AG10803 (cell line): ENCODE measurements at places on chromosomes 11 and 22.

DNA sequence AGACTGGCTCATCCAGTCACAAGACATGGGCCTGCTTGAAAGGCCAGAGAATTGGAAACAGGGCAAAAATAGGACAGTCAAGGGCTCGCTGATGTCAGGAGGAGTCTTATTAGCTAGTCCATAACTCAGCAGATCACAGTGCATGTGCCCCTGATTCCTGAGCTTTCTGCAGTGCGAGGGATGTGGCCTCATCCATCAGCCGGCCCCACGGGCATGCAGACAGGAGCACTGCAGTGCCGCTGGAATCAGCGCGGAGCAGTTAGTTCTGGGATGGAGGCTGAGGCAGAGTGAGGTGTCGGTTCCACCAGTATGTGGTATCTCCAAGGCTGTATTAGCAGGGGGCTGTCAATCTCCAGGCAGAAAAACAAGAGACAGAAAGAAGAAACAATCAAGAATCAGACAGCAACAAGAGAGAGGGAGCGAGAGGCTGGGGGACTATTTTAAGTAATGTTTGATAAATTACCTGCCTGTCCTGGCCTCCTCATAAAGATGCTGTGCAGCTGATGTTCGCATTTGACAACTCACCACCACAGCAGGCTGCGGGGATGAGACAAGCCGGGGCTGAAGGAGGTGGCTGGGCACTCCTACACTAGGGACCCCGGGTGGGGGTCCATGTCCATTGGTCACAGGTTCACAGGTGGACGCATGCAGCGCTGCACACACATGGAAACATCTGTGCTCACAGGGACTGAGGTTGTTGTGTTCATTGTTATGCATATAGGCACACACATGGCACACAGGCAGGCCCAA lies 167.2 kb downstream of the TRIM29 start:
- DNase-seq: no peak

- no peak for DNase-seq
These were observed 77.3 kb downstream of the PIWIL3 start for GRCh38 chr22:24697172-24697571.

DNA sequence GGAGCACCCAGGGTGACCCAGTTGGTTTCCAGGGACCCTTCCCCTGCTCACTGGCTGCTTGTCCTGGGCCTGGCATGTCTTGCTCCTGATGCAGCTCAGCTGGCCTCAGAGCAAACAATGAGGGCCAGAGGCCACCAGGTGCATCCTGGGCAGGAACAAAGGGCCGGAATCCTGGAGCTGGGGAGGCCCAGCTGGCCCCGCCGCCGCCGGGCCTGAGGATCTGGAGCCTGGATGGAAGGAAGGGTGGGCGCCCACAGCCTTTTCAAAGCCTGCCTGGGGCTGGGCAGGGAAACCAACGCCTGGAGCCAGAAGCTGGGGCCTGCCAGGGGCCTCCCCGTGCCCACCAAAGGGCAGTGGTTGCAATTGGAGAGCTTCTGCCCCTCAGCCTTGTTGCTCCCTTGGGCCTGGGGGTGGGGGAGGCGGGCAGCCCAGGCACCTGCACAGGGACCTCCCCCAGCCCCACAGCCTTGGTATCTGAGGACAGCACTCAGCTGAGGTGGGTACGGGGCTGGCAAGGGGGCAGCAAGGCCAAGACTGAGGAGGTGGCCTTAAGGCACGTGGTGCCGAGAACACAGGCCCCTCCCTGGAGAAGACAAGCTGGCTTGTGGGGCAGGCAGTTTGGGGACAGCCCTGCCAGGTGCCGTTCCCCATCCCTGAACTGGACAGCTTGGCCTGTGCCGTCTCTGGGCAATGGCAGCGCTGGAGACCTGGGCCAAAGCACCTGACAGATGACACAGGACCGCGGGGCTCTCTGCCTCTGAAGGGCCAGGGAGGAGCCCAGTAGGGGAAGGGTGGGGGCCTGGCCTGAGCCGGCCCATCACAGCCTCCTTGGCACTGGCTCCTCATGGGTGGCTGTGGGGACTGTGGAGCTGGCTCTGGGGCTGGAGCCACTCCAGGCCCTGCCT lies 7.1 kb upstream of the ADORA2A start:
- no peak for DNase-seq

GRCh38 chr11:75271730-75272129 lies 31.2 kb downstream of the TPBGL start:
- no peak for DNase-seq

DNA sequence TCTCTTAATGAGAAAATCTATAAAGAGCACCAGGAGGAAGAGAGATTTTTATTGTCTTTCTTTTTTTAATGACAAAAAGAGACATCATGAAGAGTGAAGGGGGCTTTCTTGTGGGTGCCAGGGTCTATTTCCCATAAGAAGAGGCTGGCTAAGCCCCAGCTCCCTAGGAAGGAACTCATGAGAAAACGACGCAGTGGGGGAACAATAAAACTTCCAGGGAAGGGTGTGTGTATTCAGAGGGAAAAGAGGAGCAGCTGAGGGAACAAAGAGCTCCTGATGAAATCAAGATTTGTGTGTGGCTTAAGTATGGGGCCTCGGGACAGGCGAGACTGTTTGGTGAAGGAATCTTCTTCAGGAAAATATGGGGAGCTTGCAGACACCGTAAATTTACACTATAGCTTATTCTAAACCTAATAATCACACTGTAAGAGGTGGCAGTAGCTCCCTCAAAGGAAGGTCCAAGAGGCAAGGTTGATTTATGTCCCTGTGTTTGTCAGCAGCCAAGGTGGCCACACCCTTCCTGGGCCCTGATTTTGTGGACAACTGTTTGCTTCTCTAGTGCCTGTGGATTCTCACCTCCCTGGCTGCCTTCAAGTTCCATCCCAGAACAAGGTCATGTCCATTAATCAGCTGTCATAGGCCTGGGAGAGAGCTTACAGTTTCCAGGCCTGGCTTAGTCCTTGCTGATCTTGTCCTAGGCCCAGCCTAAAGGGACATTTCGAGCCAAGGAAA lies 615.7 kb downstream of the INSC start:
- no peak for DNase-seq

GRCh38 chr11:45451766-45452440 lies 165.8 kb upstream of the SYT13 start:
- no peak for DNase-seq

GRCh38 chr11:17563231-17563646 lies 16.2 kb downstream of the OTOG start:
- DNase-seq: no peak

- no peak for DNase-seq
These were observed 2.5 kb downstream of the ARHGAP32 start for GRCh38 chr11:129189646-129190045.

DNA sequence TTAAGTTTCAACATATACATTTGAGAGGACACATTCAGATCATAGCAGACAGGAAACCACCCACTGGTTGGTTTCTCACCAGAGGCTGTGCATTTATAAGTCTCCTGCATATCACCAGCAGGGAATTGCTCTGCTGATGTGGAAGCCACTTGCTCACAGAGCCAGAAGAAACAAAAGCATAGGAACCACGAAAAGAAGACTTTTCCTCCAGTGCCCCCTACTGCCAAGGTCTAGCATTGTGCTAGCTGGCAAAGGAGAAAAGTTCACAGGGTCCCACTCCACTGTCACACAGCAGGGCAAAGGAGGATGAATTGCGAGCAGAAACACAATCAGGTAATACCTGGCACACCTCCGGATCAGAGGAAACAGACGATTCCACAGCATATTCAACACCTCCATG lies 28.9 kb upstream of the ISX start:
- DNase-seq: peak; percentile 14

DNA sequence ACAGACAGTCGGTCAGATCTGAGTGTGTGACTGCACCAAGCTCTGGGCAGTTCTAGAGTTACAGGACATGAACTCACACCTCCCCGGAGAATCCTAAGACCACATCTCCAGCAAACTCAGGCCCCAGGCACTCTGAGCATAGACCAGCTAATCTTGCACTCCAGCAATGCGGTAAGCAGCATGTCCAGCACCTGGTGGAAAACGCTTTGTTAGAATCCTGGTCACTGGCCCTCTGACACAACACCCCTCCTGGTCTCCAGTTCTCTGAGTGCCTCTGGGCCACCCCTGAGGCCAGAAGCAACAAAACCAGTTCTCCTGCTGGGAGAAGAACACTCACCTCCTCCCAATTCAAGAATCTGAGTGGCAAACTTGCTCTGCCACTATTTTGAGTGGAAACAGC lies 82.7 kb upstream of the TMEM45B start:
- no peak for DNase-seq

DNA sequence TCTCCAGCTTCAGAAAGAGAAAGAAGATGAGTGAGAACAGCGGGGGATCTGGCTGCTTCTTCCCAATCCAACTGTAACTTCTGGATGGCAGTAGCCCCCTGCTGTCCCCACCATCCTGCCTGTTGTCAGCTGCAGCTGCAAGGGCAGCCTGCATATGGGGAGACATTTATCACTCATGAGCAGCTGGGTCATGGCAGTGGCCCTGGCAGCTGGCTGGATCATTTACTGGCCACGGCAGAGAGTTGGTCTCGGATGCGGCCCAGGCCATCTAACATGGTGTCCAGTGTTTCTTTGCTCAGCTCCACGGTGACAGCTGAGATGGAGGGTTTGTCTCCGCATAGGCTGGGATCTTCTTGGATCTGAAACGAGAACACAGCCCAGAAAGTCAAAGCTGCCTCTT lies 14.8 kb downstream of the COMMD9 start:
- DNase-seq: no peak

GRCh38 chr11:11446967-11447366 lies 93.9 kb upstream of the CSNK2A3 start:
- no peak for DNase-seq

GRCh38 chr22:36323855-36324331 lies 63.9 kb downstream of the MYH9 start:
- DNase-seq: peak; percentile 69

DNA sequence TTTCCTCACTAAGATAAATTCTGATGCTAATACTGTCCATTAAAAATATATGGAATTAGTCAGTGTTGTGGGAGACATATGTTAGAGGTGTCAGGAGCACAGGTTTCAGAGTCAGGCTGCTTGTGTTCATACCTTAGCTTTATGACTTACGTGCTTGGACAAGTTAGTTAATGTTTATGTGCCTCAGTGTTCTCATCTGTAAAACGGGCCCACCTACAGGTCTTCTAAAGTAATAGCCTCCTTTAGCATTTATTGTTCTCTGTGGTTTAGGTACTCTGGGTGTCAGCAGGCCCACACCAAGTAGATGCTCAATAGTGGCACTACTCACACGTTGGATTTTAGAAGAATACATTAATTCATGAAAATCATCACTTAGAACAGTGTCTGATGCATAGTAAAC lies 308.7 kb upstream of the ZC3H12C start:
- DNase-seq: no peak

- peak; percentile 39 for DNase-seq
These were observed 6.1 kb downstream of the ARHGAP8 start for GRCh38 chr22:44758344-44758973.

GRCh38 chr11:88016392-88017170 lies 158.7 kb downstream of the RAB38 start:
- DNase-seq: peak; percentile 87

- no peak for DNase-seq
These were observed 62.1 kb upstream of the PHOX2A start for GRCh38 chr11:72305891-72306585.

- DNase-seq: no peak
These were observed 199.4 kb upstream of the LUZP2 start for GRCh38 chr11:24297461-24297860.

GRCh38 chr22:49391436-49391835 lies 436.2 kb downstream of the BRD1 start:
- DNase-seq: no peak

DNA sequence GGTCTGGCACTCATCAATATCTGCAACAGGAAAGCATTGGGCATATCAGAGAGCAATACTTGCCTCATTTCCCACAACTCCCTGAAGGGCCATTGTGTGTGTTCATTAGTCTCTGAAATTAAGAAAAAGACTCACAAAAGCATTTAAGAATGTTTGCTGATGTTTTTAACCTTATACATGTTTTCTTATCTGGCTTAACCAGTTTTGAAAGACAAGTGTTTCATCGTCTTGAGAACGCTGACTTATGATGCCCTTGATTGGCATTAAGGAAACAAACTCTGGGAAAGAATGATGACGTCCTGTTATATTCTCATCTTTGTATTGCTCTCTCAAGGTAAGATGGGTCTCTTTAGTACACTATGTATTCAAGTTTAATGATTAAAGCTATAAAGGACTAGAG lies 32.0 kb downstream of the SCUBE2 start:
- no peak for DNase-seq
